ENCODE measurements at places on chromosomes 2 and 18.

GRCh38 chr2:35978218-35978617, 377.4 kb upstream of the CRIM1 start:
- DNase-seq: no peak

DNA sequence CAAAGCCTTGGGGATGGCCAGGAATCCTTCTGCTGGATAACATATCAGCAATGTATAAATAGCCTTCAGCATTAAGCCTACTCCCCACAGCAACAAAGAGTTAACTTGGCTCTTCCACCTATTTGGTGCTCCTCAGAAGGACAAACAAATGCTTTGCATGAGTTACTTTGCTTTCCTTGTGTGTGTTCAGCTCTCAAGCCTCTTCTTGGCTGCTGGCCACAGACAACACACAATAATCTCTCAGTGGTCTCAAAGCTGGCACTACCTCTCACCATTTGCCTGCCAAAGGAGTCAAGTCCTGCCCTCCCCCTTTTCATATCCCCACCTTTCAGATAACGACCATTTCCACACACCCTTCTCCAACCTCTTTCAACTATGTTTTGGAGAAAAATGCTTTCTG, 17.5 kb downstream of the FTCDNL1 start:
- DNase-seq: no peak

DNA sequence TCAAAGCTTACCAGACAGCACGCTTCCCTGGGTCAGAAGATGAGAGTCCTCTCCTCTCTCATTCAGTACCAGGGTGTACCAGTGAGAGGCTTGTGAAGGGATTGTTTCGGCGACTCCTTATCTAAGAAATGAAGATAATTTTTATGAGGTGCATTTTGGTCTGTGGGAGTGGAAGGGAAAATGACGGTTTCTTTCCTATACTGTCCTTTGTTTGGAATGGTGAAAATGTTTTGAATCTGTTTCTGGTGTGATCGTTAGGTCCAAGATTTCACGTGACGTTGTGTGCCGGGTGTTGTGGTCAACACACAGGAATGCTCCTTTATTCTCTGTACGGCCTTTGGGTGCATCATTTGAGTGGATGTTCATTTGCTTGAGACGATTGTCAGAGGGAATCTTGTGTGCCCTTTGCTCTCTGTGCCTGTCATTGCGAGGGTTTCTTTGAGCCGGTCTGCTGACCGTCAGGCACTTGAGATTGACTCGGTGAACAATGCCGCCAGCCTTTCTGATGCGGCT, 183.5 kb downstream of the AGAP1 start:
- no peak for DNase-seq

GRCh38 chr18:60541661-60542060, 169.1 kb upstream of the MC4R start:
- no peak for DNase-seq

DNA sequence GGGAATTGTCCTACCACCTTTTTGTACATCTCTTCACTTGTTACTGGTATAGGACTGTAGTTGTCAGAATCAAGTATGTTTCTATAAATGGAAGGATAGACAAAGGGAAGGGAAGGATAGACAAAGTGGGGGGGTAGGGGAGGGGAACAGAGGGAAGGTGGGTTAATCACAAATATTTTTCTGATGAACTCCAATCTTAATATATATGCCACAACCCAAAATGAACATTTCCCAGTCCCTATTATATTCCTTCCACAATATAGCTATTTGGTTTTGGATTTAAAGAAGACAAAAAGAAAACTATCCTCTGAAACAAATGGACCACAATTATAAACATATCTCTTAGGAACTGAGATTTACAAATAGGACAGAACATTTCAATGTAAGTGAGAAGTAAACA, 329.4 kb downstream of the EXOC6B start:
- DNase-seq: no peak

DNA sequence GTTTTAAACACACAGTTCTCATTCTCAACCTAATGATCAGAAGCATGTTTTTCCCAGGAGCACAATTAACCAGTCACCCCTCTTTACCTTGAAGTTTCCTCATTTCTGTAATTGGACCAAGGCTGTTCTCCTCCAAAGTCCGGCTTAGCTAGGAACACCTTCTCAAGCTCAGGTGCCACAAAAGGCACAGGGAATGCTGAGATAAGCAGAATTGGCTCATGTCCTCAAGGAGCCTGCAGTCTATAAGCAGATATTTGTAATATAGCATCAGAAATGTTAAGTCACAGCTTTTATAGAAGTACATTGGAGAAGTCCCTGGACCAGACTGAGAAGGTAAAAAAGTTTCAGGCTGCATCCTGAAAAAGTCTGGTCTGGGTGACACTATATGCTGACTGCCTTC, 20.7 kb downstream of the OSR1 start:
- DNase-seq: no peak

GRCh38 chr2:219057709-219058540, 2.8 kb downstream of the IHH start:
- peak; percentile 48 for DNase-seq

GRCh38 chr2:233679196-233679595, 2.5 kb upstream of the UGT1A7 start:
- no peak for DNase-seq

DNA sequence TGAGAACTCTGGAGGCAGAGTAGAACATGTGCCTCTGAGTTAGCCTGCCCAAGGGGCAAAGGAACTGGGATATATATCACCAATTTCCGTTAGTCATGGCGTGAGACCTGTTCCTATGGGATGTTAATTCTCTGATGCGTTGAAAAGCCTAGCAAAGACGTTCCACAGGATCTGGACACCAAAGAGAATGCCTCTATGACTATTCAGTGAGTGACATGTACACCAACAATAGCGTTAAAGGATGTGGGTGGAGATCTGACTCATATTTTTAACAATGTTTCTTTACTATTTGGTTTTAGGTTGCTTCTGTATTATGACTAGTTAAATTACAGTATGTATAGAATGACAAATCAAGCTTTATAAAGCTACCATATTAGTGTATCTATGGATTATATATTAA, 320.9 kb upstream of the MC4R start:
- DNase-seq: no peak

- no peak for DNase-seq
Observed at GRCh38 chr18:10752382-10752781, 226.6 kb downstream of the NAPG start.

GRCh38 chr2:133498662-133499585, 69.3 kb downstream of the NCKAP5 start:
- no peak for DNase-seq

- no peak for DNase-seq
Observed at GRCh38 chr18:70758780-70759179, 469.9 kb downstream of the SOCS6 start.

- no peak for DNase-seq
Observed at GRCh38 chr2:150169237-150169629, 318.2 kb downstream of the RND3 start.

GRCh38 chr18:13889671-13890070, 25.7 kb downstream of the MC2R start:
- DNase-seq: no peak

DNA sequence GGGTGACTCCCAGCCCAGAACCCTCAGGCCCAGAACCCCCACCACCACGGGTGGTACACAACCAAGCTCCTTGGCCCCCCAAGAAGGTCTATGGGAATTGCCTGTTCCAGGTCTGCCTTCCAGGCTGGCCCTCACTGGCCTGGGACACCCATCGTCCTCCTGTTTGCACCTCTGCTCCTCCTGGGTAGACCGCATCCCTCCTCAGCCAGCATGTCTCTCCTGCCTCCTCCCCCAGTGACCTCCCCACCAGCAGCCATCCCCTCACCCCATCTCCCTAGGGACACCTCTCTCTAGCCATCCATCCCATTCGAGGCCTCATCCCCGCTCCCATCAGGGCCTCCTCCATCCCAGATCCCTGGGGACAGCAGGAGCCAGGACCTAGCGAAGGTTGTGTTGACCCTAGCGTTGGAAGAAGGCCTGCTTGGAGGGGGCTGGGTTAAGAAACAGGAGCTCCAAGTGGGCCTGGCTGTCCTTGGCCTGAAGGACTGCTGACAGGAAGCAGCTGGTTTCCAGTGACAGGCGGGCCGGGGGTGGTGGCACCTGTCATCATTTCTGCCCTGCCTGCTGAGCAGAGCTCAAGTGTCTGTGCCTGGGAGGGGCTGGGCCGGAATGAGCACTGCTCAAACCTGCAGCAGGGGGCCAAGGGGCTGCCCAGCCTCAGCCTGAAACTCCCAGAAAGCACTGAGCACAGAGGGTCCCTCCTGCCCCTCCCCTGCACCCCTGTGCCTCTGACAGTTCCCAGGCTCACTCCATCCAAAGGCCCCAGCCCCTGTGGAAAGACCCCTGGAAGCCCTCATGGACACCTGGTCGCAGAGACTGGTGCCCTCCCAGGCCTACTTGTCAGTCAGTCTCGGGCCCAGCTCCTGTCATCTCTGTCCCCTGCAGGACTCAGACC, 96.0 kb upstream of the OTOS start:
- no peak for DNase-seq

GRCh38 chr2:199543606-199544172, 86.0 kb upstream of the SATB2 start:
- no peak for DNase-seq

- DNase-seq: no peak
Observed at GRCh38 chr18:58567453-58568196, 61.3 kb downstream of the ALPK2 start.

GRCh38 chr2:10654069-10654468, 35.7 kb downstream of the NOL10 start:
- DNase-seq: peak; percentile 17
